ENCODE measurements at places on chromosomes 13 and 19.

- no peak for DNase-seq
These were observed 5.4 kb upstream of the UBL3 start for GRCh38 chr13:29855784-29856183.

DNA sequence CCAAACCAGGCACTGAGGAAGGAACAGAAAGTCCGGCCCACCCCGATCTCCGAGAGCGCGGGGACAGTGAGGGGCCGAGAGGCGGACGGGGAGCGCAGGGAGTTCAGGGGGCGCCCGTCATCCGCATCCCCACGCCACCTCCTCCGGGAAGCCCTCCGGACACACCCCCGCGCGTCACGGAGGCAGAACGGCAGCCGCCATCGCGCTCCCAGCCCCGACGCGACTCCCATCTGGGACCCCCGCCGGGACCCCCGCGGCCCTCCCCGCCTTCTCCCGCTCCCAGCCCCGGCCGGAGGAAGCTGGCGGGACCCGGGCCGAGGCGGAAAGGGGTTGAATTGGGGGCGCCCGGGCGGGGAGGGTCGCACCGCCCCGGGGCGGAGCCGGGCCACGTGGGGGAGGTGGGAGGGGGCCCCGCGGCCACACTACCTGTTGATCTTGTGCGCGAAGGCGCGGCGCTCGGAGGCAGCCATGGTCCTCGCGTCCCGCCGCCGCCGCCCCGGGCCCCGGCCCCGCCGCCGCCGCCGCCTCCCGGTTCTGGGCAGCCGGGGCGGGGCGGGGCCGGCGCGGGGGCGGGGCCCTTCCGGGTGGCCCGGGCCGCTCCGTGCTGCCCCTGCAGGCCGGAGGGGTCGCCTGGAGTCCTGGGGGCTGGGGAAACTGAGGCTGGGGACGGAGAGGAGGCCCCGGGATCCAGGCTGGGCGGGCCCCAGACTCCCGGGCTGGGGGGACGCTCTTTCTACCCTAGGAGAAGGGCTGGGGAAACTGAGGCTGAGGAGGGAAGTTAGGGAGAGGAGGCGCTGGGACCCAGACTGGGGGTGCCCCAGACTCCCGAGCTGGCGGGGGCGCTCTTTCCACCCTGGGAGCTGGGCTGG is at the start of gene DOCK6:
Gene DOCK6 (minus strand): TSS at position 554 of the 869 bp plus-strand sequence. CDS start 84 bp downstream, at position 470.
- DNase-seq = peak; percentile 75

DNA sequence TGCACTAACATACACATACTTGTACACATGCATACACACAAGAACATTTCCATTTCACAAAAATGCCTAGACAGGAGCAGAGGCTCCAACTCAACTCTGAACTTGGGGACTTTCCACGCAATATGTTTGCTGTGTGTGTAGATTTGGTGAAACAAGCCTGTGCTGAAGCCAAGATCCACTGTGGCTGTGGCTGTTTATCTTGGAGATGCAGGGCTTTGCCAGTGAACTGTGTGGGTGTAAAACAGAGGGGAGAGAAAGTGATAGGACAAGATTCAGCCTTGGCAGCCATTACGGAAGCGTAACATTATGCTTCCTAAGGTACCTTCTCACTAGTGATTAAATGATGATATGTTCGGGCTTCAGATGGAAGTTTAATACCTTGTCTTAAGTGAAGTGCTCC is 73.2 kb upstream of the MBNL2 start:
- peak; percentile 50 for DNase-seq

- DNase-seq = no peak
These were observed 68.7 kb downstream of the POSTN start for GRCh38 chr13:37529751-37530385.

All from OCI-M1 (cell line).